NCI-H2081 treated with DMSO at 0.1 percent for 48 hours (cell line): ENCODE measurements at places on chromosomes 2 and 18.

GRCh38 chr18:80188643-80189530 is 58.4 kb downstream of the PARD6G start:
- no peak for DNase-seq

GRCh38 chr2:201276511-201276910 is 16.2 kb downstream of the CASP8 start:
- no peak for DNase-seq

GRCh38 chr18:77098538-77099174 is 33.9 kb downstream of the MBP start:
- no peak for DNase-seq

- DNase-seq, result no peak
Measured at GRCh38 chr2:79087785-79088364, at the start of gene REG1B. REG1B (minus strand) TSS chr2:79087993; CDS start chr2:79087612, 381 bp downstream.

- no peak for DNase-seq
Measured at GRCh38 chr2:189086710-189087109, 92.9 kb downstream of the COL5A2 start.

DNA sequence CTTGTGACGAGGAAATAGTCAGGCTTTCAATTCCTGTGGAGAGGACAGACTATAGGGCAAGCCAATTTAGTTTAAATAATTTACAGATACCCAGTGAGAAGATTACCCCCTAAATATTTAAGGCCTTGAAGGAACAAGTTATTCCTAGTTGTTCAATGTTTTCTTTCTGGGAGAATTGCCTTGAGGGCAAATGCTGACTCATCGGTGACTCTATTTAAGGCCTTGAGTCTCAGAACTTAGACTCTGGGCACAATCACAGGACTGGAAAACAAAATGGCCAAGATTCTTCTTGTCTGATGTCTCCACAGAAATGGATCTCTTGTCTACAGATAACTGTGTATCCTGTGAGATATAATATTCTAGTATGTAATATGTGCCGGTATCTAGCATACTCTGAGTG is 467.1 kb downstream of the SUCLG1 start:
- no peak for DNase-seq

DNA sequence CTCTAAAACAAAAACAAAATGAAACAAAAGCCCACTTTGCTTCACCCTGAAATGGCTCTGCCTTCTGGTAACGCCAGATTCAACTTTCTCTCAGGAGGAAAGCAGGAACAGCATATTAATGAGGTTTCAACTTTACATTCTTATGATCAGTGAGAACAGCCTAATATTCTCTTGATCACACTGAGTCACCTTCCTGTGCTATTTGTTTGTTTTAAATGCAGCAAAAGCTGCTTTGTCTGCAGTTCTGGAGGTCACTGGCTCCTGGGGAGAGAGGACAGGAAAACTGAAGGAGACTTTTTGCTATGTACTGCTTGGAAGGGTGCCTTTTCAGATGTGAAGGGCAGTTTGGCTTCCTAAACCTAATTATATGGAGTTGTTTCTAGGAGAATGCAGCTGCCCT is 48.1 kb downstream of the MAIP1 start:
- DNase-seq, result no peak

- no peak for DNase-seq
Measured at GRCh38 chr2:230915319-230915718, 9.7 kb downstream of the GPR55 start.
